ENCODE measurements at places on chromosomes 1 and 21. TPM values are rescaled to one million over a fixed set of nuclear protein-coding genes. Genes with fewer than 3 reads are reported as not detected.

FCER1G gene
- 2.1 TPM for total RNA-seq

TACSTD2 gene
- total RNA-seq, result 14.8 TPM

SLC5A9 gene
- not detected for total RNA-seq

FCMR gene
- total RNA-seq, result 18.0 TPM

SLC35E2B gene
- total RNA-seq, result 35.4 TPM

S100A2 gene
- 5,064 TPM for total RNA-seq

DMBX1 gene
- total RNA-seq, result not detected

GNG4 gene
- total RNA-seq, result 3.0 TPM

GPR61 gene
- not detected for total RNA-seq

AMY1A gene
- not detected for total RNA-seq

LRRC8B gene
- 7.0 TPM for total RNA-seq

S100A7A gene
- not detected for total RNA-seq

GRCh38 chr21:14306126-14306907 lies 76.6 kb downstream of the HSPA13 start:
- H3K36me3 ChIP-seq, result no peaks in the 10 kb centered on the region
- peak; percentile 46 for DNase-seq
- H3K4me3 ChIP-seq, result no peak overlapping the region
- no peak overlapping the region for H3K27ac ChIP-seq
- H3K4me1 ChIP-seq, result peaks cover 8% of the 10 kb centered on the region

DNA sequence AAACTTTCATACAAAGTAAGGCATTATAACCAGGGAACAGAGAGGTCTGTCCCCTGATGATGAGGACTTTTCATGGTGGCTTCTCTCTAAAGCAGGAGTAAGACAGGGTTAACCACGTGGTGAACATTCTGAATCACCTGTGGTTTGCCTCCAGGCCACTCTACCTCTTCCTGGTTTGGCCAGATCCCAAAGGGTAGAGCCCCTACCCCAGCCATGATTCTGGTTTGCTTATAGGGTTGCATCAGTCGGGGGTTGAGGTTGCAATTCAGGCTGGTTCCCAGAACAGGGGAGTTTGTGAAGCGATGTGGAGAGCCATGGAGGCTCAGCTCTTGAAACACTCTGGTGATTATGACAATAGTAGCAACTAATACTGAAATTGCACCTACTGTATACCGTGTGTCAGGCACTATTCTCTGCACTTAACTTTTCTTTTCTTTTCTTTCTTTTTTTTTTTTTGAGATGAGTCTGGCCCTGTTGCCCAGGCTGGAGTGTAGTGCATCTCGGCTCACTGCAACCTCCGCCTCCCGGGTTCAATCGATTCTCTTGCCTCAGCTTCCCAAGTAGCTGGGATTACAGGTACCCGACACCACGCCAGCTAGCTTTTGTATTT lies 8.3 kb downstream of the CNR2 start:
- peaks cover 20% of the 10 kb centered on the region for H3K27me3 ChIP-seq
- peak overlapping the region; percentile 17 for H3K4me3 ChIP-seq
- H3K4me1 ChIP-seq, result peaks cover 8% of the 10 kb centered on the region
- DNase-seq, result peak; percentile 85

- DNase-seq, result peak; percentile 33
- H3K4me3 ChIP-seq, result no peak overlapping the region
- no peak overlapping the region for H3K27ac ChIP-seq
- H3K27me3 ChIP-seq, result no peaks in the 10 kb centered on the region
- no peaks in the 10 kb centered on the region for H3K36me3 ChIP-seq
These were observed 6.3 kb downstream of the CLDN8 start for GRCh38 chr21:30209601-30210000.

DNA sequence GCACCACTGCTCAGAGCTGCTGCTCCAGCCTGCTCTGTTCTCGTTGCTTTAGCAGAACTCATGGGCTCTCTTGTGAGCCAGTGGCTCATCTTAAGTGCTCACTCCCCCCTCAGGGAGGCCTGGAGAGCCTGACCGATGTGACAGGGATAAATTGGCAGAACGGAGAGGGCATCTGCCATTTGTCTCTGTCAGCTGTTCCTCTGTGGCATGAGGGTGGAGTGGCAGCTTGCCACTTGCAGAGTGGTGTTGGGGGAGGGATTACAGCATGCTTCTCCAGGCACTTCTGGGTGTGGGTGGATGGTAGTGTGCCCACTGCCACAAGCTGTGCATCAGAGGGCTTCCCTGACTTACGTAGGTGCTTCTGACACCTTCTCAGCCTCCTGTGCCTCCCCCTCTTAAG lies 229.5 kb downstream of the PAPPA2 start:
- H3K27me3 ChIP-seq, result no peaks in the 10 kb centered on the region
- H3K4me1 ChIP-seq, result peaks cover 7% of the 10 kb centered on the region
- H3K36me3 ChIP-seq, result no peaks in the 10 kb centered on the region
- H3K27ac ChIP-seq, result no peak overlapping the region

- no peak overlapping the region for H3K4me3 ChIP-seq
- no peak for DNase-seq
- H3K27ac ChIP-seq, result no peak overlapping the region
- no peaks in the 10 kb centered on the region for H3K27me3 ChIP-seq
These were observed 17.2 kb downstream of the IFNAR2 start for GRCh38 chr21:33246963-33247362.

DNA sequence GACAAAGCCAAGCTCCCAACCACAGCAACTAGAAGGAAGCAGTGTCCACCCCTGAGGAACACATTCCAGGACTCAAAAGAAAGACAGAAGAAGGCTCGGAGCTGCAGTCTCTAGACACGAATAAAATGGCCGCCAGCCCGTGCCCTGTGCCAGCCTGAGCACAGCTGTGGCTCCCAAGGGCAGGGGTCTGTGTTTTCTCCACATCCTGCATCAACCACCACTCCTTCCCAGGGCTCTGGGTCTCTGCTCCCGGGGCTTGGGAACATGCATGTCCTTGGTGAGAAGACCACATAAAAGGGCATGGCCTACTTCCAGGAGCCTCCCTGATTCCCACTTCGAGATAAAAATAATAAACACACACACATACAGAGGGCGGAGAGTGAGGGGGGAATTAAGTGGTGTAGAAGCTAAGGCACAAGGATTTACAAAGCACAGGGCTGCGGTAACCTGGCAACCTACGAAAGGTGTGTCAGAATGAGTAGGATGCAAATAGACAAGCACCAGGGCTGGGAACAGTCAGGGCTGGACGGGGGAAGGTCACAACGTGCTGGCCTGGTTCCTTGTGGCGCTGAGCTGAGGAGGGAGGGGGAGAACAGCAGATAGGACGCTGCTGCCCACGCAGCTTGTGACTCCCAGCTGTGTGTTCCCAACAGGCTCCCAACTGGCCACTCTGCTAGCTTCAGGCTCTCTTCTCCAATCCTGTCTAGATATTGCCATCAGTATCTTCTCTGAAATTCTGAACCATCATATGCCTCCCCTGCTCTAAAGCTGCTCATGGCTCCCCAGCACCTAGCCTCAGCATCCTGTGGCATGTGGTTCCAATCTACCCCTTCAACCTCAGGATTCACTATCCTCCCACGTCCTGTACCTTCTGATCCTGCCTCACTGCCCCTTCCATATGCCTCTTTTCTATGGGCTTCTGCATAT lies 72.5 kb downstream of the CD34 start:
- no peak for DNase-seq
- no peaks in the 10 kb centered on the region for H3K27me3 ChIP-seq
- H3K36me3 ChIP-seq, result peaks cover 30% of the 10 kb centered on the region
- no peak overlapping the region for H3K4me3 ChIP-seq
- H3K27ac ChIP-seq, result peak overlapping the region; percentile 32
- peaks cover 34% of the 10 kb centered on the region for H3K4me1 ChIP-seq

- H3K27ac ChIP-seq, result no peak overlapping the region
- DNase-seq, result no peak
- H3K4me1 ChIP-seq, result peaks cover 18% of the 10 kb centered on the region
- no peaks in the 10 kb centered on the region for H3K27me3 ChIP-seq
- no peak overlapping the region for H3K4me3 ChIP-seq
These were observed 32.3 kb downstream of the SLC2A1 start for GRCh38 chr1:42926235-42926878.

GRCh38 chr1:101244842-101245241 lies 8.0 kb downstream of the S1PR1 start:
- no peak overlapping the region for H3K27ac ChIP-seq
- no peaks in the 10 kb centered on the region for H3K27me3 ChIP-seq
- H3K4me3 ChIP-seq, result no peak overlapping the region
- H3K4me1 ChIP-seq, result no peaks in the 10 kb centered on the region

- peak; percentile 53 for DNase-seq
- H3K4me3 ChIP-seq, result peak within 1 kb of the TSS; percentile 93
- peaks cover 19% of the 10 kb centered on the region for H3K4me1 ChIP-seq
- peaks cover 15% of the 10 kb centered on the region for H3K36me3 ChIP-seq
These were observed at the start of gene GLMP for GRCh38 chr1:156295391-156295947. TSS of gene GLMP (minus strand) at chr1:156295679. CDS start at chr1:156295645, 34 bp downstream.

DNA sequence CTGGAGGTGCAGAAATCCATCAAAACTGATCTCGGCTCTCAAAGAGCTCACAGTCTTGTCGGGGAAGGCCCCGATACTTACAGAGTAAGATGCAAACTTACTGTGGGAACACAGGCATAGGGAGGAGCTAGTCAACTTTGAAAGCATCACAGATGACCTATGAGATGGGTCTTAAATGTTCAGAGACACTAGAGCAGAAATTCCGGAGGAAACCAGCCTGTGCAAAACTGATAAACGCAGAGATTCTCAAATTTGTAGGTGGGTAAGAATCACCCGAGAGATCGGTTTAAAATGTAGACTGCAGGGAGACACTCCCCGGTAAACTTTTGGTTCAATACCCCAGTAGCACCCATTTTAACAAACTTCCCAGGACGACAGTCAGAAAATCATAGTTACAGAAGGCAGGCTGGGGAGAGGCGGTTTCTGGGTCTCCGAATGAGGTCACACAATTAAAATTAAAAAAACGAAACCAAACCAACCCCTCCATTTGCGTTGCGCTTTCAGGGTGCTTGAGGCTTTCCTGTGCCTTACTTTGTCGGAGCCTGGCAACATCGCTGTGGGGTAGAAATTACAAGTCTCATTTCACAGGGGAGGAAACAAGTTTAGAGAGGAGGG lies 755 bp upstream of the THRAP3 start:
- H3K27ac ChIP-seq, result peak overlapping the region; percentile 98
- peaks cover 26% of the 10 kb centered on the region for H3K4me1 ChIP-seq
- no peaks in the 10 kb centered on the region for H3K27me3 ChIP-seq
- peak; percentile 42 for DNase-seq
- H3K36me3 ChIP-seq, result peaks cover 30% of the 10 kb centered on the region

DNA sequence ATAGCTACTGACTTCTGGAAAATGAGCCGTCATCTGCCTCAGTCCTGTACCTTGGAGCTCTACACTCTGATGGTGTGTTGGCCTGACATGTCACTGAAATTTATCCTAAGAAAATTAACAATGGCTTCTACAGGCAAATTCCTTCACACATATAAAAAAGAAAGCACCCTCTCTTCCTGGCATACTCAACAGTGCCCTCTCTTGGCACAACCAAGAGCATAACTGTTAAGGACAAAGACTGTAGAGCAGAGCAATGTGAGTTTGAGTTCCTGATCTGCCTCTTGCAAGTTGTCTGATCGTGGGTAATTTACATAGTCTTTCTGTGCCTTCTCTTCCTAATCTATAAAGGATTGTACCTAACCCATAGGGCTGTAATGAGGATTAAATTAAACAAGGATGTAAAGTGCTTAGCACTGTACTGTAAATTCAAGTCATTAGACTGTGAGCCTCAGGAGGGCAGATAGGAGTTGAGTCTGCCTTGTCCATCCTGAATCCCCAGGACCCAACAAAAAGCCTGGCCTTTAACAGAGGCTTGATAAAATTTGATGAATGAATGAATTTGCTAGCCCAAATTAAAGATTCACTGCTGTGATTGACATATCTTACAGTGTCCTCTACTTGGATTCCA lies 83.5 kb downstream of the SYF2 start:
- H3K27ac ChIP-seq, result no peak overlapping the region
- no peaks in the 10 kb centered on the region for H3K4me1 ChIP-seq
- H3K4me3 ChIP-seq, result no peak overlapping the region
- peaks cover 70% of the 10 kb centered on the region for H3K27me3 ChIP-seq

GRCh38 chr21:44767834-44768831 lies 33.5 kb downstream of the UBE2G2 start:
- H3K27me3 ChIP-seq, result no peaks in the 10 kb centered on the region
- no peak overlapping the region for H3K4me3 ChIP-seq
- peaks cover 47% of the 10 kb centered on the region for H3K36me3 ChIP-seq

DNA sequence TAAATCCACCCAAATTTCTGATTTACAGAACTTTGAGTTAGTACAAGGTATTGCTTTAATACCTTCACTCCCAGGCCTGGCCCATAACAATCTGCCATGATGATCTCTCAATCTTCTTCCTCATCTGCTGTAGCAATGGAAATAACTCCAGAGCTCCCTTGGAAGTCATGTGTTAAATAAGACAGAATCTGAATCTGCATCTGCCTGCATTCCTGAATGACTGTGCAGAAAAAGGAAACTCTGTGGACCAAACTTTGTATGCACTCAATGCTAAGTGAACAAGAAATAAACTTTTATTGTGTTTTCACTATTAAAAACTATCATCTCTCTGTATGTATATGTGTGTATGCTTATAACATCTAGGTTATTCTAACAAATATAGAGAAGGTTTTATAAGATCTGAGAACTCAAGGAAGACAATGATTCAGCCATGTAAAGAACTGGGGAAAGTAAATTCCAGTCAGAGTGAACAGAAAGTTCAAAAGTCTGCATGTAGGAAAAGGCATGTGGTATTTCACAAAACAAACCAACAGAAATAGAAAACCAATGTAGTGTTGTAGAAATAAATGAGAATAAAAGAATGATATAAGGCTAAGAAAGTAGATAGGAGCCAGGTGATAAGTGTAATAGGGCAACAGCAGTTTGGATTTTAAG lies 390.2 kb downstream of the USH2A start:
- H3K36me3 ChIP-seq, result no peaks in the 10 kb centered on the region
- no peak for DNase-seq
- no peaks in the 10 kb centered on the region for H3K4me1 ChIP-seq
- no peak overlapping the region for H3K4me3 ChIP-seq
- H3K27me3 ChIP-seq, result peaks cover 69% of the 10 kb centered on the region

DNA sequence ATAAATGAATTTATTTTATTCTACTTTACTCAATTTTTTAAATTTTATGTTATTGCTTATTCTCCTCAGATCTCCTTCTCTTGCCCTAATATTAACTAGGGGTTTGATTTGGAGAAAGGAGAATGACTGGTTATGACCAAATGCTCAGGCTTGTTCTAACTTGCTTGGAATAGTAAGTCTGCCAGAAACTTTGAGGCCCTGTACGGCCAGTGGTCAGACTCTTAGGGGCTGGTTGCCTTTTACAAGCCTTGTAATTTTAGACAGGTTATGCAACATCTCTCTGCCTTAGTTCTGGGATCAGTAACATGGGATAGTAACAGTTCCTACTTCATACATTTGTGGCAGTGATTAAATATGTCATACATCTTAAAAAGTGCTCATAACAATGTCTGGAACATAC lies 279.5 kb downstream of the DUSP10 start:
- no peak overlapping the region for H3K4me3 ChIP-seq
- H3K27me3 ChIP-seq, result no peaks in the 10 kb centered on the region
- peaks cover 5% of the 10 kb centered on the region for H3K4me1 ChIP-seq
- no peaks in the 10 kb centered on the region for H3K36me3 ChIP-seq

- H3K4me3 ChIP-seq, result no peak overlapping the region
- H3K36me3 ChIP-seq, result no peaks in the 10 kb centered on the region
- no peaks in the 10 kb centered on the region for H3K27me3 ChIP-seq
These were observed 33.8 kb upstream of the MPZL1 start for GRCh38 chr1:167687919-167688519.

Data from MCF 10A (cell line).